OCI-M1 (cell line): ENCODE measurements at places on chromosomes 13 and 19.
A peak's percentile ranks its signal among the peaks of the same experiment; 100 is the strongest.

DNA sequence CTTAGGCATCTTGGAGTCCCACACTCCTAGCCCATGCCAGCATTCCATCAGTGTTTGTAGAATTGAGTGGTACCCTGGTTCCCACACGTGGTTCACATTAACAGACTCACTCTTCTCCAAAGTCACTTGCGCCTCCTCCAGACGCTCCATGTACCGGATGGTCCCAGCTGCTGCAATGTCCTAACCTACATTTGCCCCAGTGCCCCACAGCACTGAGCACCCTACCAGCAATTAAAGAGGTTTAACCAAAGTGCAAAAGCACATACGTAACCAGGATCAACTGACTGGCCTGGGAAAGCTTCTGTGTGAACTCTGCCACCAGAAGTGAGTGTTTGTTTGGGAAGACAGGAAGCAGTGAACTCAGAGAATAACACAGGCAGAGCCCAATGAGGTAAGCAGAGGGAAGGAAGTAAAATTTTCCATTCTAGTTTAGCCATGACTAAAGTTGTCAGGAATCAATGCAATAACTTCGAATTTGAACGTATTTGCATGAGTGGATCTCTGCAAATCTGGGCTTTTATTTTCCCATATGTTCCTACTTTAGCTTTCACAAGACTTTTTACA is 7.3 kb upstream of the MEDAG start:
- DNase-seq, result no peak

DNA sequence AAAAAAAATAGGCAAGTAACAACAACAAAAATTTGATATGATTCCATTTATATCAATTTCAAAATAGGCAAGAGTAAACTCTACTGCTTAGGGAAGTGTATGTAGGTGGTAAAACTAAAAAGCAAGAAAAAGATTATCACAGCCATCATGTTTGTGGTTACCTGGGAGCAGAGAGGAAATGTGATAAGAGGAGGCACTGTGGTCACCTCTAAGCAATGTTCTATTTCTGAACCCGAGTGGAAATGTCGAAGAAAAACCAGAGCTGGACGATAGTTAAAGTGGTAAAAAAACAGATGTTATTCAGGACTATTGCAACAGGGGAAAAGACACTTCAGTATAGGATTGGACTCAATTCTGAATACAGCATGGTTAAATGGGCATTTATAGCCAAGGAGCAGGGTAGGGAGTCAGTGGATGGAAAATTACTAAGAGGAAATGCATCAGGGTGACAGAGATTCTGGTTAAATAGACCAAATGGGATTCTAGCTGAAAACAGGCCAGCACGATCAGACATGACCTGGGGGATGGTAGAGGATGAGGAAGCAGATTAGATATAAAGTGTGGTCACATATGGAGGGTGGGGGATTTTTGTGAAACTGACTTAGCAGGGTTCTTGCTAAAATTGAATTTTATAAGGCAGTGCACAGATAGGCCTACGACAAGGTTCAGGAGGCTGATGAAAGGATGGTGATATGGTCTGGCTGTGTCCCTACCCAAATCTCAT is 6.0 kb upstream of the TEX30 start:
- DNase-seq, result peak; percentile 94

- no peak for DNase-seq
These were observed 540.4 kb downstream of the IRS2 start for GRCh38 chr13:109246001-109246400.

DNA sequence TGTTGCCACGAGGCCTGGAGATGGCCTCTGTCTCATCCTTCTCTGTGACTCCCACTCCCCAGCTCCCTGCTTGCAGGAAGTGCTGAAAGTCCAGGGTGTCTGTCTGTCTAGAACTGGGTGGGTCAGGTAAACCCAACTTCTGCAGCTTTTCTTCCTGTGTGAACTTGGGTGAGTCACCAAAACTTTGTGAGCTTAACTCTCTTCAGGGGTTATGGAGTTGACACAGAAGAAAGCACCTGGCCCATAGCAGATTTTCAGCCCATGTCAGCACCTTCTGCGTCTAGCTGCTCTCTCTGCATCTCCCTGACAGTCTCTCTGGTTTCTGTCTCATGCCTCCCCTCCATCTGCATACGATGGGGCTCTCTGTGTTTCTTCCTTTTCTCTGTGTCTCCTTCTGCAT is 4.2 kb upstream of the CACNG7 start:
- DNase-seq, result no peak

DNA sequence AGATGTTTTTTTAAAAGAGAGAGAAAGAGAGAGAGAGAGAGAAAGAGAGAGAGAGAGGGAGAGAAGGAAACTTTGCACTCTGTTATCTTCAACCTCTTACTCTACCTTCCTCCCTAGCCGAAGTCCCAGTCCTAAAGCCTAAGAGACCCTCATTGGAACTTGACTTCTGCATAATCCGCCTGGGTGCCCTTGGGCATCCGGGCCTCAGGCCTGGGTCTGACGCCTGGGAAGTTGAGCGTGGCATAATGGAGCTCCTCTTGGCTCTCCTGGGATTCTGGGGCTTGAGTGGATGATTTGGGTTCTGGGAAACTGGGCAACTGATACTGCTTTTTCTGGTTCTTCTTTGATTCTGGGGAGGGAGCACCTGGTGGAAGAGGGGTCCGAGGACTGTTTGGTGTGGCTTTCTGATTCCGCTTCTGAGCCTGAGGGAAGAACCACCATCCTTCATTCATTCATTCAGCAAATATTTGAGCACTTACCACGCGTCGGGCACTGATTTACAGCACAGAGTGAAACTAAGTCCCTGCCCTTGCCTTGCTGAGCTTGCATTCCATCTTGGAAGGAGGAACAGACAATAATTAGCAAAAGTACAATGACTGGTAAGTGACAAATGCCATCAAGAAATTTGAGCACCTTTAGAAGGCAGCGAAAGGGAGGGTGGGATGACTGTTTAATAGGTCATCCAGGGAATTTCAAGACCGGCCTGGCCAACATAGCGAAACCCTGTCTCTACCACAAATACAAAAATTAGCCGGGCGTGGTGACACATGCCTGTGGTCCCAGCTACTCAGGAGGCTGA is 6.3 kb downstream of the SIGLEC10 start:
- DNase-seq, result no peak

GRCh38 chr13:103663996-103664395 is 597.8 kb upstream of the SLC10A2 start:
- no peak for DNase-seq

GRCh38 chr19:55275851-55276719 is 3.8 kb downstream of the HSPBP1 start:
- DNase-seq, result no peak

DNA sequence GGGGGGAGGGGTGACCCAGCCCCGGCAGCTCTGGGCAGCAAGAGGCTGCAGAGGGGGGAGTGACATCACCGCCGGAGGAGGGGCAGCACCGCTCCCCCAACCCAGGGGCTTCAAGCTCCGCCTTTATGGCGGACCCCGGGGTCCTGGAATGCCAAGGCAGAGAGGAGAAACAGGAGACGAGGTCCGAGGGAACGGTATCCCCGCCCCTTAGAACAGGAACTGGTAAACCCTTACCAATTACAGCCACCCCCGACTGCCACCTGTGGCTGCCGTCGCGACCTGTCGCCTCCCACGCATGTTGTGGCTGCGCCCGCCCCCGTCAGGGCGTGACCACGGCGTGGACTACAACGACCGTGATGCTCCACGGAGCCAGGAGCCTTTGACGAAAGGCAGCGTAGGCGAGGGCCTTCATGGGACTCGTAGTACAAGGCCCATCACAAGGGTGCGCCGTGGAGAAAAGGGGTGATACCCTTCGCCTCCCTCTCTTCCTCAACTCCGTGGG is 4.1 kb upstream of the KCNC3 start:
- no peak for DNase-seq

- DNase-seq, result peak; percentile 3
These were observed 115.4 kb upstream of the TMTC4 start for GRCh38 chr13:100789968-100790367.

GRCh38 chr19:33722456-33723239 is 74.0 kb upstream of the KCTD15 start:
- DNase-seq, result no peak

DNA sequence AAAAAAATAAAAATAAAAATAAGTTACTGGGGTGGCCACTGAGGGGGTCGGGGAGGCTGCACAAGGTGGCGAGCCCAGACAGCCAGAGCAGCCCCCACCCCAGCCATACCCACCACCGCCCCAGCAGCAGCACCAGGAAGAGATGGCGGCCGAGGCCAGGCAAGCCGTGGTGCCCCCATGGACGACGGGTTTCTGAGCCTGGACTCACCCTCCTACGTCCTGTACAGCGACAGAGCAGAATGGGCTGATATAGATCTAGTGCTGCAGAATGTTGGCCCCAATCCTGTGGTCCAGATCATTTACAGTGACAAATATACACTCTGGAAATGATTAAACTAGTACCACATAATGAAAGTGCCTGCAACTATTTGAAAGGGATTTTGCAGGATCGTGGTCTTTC is 71.6 kb upstream of the ZDHHC20 start:
- DNase-seq, result no peak

DNA sequence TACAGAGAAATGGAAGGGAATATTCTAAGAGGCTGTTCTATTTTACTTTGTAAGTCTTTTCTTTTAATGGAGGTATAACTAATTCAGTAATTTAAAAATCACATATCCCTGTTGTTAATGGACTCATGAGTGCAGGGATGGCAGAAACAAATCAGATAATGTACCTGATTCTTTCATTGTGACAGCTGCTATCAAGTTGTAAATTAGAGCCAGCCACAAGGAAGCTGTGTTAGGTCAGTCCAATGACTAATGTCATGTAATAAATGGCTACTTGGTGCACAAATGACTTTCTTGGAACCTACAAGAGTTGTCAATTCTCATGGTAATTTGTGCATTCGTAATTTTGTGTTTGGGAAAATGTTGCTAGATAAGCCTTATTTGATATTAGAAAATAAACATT is 446.4 kb downstream of the DCT start:
- no peak for DNase-seq

DNA sequence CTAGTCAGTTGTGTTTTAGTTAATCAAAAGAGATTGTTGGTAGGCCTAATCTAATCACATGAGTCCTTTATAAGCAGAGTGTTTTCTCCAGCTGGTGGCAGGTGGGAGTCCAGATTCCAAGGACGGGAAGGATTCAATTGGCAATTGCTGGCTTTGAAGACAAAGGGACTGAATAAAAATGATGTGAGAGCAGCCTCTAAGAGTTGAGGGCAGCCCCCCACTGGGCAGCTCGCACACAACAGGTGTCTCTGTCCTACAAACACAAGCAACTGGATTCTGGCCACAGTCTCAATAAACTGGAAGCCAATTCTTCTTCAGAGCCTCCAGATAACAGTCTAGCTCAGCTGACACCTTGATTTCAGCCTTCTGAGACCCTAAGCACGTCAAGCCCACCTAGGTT is 915.2 kb downstream of the PCDH9 start:
- DNase-seq, result no peak
